Heart right ventricle (tissue), 16 donors: ENCODE measurements at places on chromosomes 13 and 19. TPM values are rescaled to one million over a fixed set of nuclear protein-coding genes. Genes with fewer than 3 reads are reported as not detected.

GRCh38 chr19:41431426-41432386 lies 4.5 kb upstream of the B3GNT8 start:
- DNase-seq, result peak; percentile 83

- no peak for DNase-seq
These were observed 29.1 kb downstream of the CEBPG start for GRCh38 chr19:33402421-33403220.

DNA sequence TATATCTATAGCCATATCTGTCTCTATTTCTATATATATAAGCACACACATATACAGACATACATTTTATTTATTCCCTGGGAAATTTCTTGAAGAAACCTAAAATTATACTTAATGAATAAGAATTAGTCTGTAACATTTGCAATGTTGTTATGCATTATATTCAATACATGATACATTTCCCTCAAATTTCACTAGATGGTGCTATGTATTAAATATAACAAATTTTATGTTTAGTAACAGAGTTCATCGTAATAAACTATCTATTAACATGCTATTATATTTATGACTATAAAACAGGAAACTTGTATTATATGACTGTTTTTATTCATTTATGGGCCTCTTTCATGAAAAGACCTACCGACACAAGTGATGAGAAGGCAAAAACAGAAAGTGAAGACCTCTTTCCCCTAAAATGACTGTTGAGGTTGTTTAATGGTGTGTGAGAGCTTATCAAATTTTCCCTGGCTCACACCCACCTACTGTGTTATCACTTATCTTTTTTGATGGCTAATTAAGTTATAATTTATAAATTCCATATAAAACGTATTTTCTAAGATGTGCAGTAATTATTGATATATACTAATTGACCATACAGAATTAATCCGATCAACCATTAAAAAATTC lies 881.9 kb downstream of the SLITRK6 start:
- DNase-seq, result no peak

DNA sequence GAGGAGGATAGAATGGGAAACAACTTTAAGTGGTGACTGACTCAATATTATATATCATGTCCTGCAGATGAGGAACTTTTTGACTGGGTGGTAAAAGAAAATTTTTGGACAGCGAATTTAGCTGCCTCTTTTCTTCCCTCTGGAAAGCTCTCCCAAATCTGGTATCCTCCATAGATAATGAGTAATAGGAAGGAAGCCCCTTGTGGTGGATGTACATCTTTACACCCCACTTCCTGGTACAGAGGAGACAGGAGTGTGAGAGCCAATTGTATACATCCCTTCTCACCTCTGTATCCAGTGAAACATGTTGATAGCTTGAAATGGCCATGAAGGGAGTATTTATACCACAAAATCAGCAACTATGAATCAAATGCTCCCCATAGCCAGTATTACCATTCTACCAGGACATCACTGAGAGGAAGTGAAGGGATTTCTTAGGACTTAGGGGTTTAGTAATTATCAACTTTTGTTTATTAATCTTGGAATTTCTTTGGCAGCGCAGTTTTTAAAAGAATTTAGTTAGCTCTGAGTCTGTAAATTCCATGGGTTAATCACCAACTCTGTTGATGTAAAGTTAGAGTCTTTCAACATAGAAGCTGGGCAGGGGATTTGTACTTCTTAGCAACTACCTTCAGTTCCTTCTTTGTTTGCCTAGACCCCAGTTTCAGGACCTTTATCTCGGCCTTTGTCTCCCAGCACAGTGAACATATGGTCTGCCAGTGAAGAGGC lies 17.0 kb upstream of the TDRD3 start:
- DNase-seq, result no peak

DNA sequence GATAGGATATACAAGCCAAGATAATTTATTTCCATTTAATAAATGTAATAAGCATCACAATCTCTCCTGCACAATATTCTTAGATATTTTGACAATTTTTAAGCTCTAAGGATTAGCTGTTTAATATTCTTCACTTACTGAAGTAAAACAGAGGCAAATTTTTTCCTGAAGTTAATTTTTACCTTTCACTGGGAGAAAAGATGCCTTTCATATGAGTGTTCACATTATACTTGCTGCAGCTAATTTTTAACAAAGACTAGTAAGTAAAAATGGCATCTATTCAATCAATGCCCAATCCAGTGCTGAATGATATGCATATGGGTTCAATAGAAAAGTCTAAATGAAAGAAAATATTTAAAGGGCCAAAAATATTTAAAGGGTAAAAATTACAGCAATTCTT lies 377.2 kb upstream of the GPC6 start:
- no peak for DNase-seq

- DNase-seq, result no peak
These were observed 78.8 kb upstream of the UBL3 start for GRCh38 chr13:29929062-29929847.

DNA sequence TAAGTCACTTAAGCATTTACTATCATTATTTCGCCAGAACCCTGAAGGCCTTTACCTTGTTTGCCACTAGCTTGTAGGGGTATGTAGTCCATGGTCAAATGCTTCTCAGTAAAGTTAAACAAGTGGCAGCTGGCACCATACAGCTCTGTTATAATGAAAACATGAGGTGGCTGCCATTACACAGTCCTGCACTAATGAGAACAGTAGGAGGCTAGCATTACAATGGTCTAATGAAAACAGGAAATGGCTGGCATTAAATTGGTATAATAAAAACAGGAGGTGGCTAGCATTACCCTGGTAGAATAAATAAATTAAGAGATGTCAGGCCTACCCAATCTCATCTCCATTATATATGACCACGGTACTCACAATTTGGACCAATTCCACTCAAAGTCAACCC lies 107.5 kb downstream of the PCDH17 start:
- DNase-seq, result no peak

GRCh38 chr13:35387682-35388250 lies 88.7 kb downstream of the MAB21L1 start:
- no peak for DNase-seq

DNA sequence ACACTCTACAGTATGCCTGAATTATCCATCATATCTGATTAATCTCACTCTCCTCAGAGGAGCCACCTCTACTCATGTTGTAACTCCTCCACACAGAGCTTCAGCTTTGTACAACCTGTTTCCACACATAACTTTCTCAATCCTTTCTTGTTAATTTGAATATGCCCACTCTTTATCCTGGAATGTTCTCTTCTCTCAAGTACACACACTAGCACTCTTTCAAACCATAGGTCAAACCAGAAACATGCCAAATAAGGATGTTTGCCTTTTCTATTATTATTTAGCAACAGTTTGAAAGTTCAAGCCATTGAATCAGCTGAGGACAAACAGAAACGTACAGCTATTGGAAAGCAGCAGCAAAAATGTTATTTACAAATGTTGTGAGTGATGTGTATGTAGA lies 110.3 kb downstream of the MIPEP start:
- no peak for DNase-seq

DNA sequence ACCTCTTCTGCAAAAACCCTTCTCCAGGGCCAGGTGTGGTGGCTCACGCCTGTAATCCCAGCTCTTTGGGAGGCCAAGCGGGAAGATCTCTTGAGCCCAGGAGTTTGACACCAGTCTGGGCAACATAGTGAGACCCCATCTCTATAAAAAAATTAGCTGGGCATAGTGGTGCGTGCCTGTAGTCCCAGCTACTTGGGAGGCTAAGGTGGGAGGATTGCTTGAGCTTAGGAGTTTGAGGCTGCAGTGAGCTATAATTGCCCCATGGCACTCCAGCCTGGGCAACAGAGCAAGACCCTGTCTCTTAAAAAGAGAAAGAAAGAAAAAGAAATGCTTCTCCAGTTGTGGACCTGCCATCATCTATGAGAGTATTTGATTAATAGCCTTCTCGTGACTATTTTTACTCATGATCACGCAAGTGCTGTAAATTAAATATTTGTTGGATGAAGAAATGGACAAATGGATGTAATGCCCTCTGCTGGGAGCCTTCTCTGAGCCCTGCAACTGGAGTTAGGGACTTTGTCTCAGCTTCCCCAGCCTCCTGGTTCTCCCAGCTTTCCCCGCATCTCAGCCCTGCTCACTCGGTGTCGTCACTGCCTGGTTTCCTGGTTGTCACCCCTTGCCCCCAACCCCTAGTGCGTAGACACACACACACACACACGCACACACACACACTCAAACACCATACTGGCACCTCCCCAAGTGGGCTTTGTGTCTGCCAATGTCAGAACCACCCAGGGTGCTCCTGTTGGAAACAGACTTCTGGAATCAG lies 12.2 kb downstream of the WIZ start:
- DNase-seq, result no peak

FBXO27 gene
- 40.5 TPM for total RNA-seq

CASP14 gene
- total RNA-seq, result not detected

IGFL3 gene
- not detected for total RNA-seq

ANGPTL4 gene
- total RNA-seq, result 7.7 TPM

ZNF613 gene
- 7.1 TPM for total RNA-seq

C19orf67 gene
- total RNA-seq, result not detected
